ENCODE measurements at places on chromosomes 1 and 21. TPM values are rescaled to one million over a fixed set of nuclear protein-coding genes. Genes with fewer than 3 reads are reported as not detected.
A peak's percentile ranks its signal among the peaks of the same experiment; 100 is the strongest.

Gene FCGR3B
- not detected for total RNA-seq

DNA sequence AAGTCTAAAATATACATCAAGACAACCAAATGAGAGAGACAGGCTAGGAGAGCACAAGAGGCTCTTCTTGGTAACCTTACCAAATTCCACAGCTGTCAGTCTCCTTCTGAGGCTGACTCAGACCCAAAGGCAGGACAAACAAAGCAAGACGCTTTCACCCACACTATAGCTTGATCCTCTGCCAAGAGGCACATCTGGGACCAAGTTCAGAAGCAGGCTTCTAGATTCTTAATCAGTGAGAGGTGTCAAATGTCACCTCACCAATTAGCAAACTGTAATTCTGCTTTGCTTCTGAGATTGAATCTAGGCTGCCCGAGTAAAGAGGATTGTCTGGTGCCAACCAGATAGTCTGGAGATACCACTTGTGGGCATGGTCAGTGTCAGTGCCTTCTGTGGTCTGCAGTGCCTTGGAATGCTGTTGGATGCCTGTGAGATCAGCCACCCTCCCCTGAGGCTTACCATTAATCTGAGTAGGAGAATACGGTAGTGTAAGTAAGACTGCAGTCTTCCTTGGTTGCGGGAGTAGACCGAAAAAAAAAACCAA, 151.0 kb downstream of the FMN2 start:
- DNase-seq, result no peak

DNA sequence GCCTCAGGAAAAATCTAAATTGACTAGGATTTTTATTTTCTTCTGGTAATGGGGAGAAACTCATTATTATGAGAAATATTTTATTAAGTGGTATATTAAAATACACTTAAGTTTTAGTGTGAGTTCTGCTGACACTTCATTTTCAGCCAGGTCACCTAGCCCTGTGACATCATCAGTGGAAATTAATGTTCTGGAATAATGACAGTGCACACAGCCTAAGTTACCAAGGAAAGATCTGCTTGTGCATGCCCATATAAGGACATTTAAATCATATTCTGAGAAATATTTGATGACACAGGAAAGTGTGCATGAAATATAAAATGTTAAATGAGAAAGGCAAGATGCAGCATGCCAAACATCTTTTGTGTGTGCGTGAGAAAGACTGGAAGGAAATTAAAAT, 102.0 kb downstream of the KIF14 start:
- DNase-seq, result no peak

- DNase-seq, result no peak
Observed at GRCh38 chr1:205593532-205593931, 38.3 kb downstream of the ELK4 start.

DNA sequence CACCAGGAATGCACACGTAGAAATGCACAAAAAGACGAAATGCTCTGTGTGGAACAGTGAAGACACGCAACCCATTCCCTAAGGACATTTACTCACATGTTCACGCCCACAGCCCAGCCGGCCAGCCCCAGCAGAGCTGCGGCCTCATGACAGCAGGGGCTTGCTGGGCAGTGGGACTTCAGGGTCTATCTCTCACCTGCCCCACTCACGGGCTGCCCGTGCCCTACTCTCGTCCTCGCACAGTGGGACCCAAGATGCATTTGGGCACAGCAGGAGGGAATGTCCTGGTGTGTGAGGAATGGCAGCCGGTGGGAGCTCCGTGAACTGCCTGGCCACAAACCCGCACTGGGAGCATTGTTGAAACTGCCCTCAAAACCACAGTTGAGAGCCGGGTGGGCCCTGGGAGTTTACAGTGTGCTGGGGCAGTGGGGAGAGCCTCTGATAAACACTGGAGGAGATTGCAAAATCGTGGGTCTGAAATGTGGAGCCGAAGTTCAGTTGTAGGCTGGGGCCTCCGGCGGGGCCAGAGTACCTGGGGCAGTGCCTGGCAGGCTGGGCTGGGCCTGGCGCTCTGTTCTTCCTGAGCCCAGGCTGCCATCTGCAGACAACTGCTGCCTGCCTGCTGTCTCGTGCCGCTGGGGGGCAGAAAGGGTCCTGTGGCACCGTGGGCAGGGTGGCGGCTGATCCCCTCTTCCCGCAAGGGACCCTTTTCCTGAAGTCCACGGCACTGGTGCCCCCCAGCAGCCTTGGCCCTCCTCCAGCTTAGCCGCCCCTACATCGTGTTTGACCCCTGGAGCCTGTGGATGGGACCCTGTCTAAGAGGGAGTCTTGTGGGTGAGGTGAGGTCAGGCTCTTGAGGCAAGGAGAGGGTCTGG, 20.7 kb upstream of the POFUT2 start:
- no peak for DNase-seq

DNA sequence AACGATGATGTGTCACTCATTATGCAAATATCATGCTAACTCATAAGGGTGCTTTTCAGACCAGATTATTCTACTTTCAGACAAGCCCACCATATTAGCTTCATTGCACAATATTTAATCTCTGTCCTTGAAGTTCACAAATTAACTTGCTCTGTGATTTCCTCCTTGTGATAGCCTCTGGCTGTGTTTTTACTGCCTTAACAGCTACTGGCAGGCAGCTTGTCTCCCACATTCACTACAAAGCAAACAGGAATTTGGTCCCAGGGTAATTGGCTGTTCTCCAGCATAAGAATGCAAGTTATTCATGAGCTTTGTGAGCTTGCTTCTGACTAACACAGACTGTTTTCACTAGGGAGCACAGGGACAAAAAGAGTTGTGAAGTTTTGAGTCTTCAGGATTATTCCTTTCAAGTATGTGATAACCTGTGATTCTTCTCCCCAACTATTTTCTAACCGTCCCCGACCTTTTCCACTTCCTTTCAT, 87.9 kb upstream of the HMCN1 start:
- peak; percentile 88 for DNase-seq

GRCh38 chr1:53654216-53655210, 84.5 kb downstream of the GLIS1 start:
- DNase-seq, result no peak
